Daoy (cell line): ENCODE measurements at places on chromosomes 13 and 19. TPM values are rescaled to one million over a fixed set of nuclear protein-coding genes. Genes with fewer than 3 reads are reported as not detected.

GRCh38 chr13:96751089-96751488 is 243.2 kb downstream of the OXGR1 start:
- DNase-seq: no peak

- no peak for DNase-seq
These were observed 13.7 kb upstream of the TLE2 start for GRCh38 chr19:3042621-3043267.

DNA sequence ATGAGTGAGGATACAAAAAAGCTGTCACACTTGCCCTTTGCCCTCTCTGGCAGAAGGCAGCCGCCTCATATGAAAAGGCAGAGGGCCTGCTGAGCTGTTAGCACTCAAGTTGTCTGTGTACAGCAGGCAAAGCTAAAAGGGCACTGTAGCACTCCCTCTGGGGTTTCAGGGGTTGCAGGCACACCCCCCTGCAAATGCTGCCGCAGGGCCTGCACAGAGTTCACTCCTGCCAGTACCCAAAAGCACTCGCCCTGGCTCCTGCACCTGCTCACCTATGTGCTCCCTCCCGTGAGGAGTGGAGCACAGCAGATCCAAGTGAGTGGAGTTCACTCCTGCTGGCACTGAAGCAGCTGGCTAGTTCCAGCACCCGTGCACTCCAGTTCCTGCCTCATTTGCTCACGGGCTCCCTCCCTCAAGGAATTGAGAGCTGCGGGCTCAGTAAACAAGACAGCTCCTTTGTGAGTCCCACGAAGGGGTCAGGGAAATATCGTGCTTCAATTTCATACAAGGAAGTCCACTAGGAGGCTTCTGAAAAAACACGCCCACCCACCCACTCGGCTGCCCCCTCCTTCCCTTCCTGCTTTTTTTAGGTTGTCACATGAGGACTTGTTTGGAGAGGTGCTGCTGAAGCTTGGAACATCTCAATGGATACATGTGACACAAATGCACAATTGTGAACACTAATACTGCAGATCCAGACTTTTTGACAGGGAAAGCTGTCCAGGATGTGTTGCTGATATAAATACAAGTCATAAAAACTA is 9.9 kb upstream of the RCBTB2 start:
- DNase-seq: no peak

- no peak for DNase-seq
These were observed 38.6 kb downstream of the KCNRG start for GRCh38 chr13:50053844-50054243.

DNA sequence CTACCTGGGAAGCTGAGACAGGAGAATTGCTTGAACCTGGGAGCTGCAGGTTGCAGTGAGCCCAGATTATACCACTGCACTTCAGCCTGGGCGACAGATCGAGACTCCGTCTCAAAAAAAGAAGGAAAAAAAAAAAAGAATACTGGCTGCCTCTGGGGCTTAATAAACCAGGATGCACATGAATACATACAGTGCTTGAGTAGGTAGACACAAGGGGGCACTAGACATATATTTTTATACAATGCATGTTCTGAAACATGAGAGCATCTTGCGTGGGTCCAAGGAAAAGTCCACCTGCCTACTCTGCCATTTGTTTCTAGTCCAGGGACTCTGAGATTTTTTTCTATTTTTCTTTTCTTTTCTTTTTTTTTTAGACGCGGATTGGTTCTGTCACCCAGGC is 31.2 kb downstream of the KEAP1 start:
- DNase-seq: no peak

DNA sequence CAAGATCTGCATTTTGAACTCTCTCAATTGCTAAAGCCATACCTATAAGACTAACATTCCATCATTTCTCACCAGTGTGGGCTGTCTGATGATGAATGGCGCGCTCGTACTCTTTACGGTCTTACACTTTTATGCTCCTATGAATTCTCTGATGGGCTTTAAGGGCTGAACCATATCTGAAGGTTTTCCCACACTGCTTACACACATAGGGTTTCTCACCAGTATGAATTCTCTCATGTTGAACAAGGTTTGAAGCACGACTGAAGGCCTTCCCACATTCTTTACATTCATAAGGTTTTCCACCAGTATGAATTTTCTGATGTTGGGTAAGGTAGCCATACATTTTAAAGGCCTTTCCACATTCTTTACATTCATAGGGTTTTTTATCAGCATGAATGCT is 18.8 kb upstream of the ZNF607 start:
- DNase-seq: no peak

DNA sequence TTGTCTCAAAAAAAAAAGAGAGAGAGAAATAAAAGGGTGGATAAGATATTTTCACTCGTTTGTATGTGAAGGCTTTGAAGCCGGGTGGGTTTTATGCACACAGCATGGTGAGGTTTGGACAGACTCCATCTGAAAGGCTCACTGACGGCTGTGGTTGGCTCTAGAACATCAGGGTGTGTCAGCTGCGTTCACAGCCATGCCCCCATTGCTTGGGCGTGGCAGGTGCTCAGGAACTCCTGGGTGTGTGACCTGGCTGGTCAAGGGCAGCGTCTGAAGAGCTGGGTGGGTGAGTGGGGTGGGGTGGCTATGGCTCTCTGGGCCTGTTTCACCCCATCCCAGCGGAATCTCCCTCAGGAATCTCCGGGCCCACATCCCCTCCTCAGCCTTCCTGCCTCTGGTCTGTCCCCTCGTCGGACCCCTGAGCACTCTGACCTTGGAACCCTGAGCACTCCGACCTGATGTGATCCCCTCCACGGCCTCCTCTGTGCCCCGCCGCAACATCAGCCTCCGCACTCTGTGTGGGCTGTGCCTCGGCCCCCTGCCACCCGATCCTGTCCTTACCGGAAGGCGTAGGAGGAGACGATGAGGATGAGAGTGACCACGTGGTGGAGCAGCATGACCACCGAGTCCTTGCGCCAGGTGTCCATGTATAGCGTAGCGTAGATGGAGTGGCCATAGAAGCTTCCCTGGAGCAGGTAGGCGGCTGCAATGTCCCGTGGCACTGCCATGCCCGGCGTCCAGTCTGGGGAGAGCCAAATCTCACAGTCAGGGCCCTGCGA is 12.2 kb downstream of the CERS1 start:
- DNase-seq: no peak

DNA sequence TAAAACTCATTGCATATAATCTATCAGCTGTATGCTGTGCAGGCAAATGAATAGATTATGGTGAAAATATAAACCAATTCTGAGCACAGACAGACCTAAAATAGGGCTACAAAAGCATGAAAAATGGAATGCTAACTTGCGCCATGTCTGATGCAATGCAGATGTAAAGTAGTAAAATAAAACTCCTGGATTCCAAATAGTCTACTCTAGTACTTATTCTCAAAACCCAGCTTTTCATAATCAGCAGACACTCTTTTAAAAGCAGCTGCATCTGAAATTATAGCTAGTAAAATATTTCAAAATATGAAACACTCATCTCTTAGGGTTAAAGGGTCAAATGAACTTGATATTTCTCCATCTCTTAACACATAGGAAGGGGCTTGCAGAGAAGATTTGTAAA is 4.7 kb upstream of the POMP start:
- DNase-seq: no peak

DNA sequence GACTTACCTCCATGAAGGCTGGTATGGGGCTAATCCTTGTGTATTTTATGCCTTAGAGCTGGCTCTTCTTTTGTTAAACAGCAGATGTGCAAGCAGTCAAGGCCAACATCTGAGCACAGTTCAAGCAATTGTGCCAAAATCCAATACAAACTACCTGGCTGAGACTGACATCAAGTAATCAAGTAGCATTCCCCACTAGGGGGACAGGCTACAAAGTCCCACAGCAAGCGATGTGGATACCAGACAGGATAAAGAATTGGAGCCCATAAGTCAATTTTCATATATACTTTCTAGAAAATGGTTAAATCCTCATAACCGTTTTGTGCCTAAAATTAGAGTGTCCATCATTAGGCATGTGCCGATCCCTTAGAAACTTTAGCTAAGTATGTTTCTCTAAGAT is 675.8 kb downstream of the DIAPH3 start:
- DNase-seq: no peak

URAD gene
- not detected in 2 replicates for total RNA-seq

FAM216B gene
- total RNA-seq: not detected in 2 replicates

CYP4F3 gene
- not detected in 2 replicates for total RNA-seq

AMH gene
- total RNA-seq: 0.51 and 2.2 TPM in 2 replicates

NOVA2 gene
- not detected in 2 replicates for total RNA-seq
